Cerebellar cortex (tissue), 1 donor: ENCODE measurements at places on chromosomes 12 and 14.

GRCh38 chr14:33377596-33378390 is 439.1 kb downstream of the NPAS3 start:
- DNase-seq, result no peak

DNA sequence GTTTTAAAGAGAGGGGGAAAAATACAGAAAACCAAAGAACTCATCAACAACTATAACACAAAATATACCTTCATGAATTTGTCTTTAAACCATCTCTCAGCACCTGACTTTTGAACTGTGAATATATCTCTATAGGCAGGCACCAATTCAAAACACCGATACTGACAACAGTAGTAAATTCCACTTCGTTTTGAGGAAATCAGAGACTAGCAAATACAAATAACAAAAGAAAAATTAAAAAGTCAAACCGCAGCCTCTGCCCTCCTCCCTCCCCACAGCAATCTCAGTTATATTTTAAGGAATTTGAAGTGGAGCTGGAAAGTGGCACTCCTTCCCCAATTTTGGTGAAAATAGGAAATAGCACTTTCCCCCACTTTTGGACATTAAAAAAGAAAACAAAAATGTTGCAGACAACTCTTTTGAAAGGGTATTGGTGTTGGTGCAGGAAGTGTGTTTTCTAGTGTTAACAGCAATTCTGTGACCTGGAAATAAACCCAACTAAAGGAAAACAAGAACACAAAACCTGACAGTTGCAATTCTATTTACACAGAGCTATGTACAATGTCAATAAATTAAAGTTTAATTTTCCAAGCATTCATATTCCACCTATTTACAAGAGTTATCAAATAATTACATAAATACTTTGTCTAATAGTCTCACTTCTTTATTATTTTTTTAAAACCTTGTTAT is 13.5 kb downstream of the TBX3 start:
- DNase-seq, result no peak

- no peak for DNase-seq
Observed at GRCh38 chr12:94429633-94430032, 30.0 kb downstream of the CEP83 start.

DNA sequence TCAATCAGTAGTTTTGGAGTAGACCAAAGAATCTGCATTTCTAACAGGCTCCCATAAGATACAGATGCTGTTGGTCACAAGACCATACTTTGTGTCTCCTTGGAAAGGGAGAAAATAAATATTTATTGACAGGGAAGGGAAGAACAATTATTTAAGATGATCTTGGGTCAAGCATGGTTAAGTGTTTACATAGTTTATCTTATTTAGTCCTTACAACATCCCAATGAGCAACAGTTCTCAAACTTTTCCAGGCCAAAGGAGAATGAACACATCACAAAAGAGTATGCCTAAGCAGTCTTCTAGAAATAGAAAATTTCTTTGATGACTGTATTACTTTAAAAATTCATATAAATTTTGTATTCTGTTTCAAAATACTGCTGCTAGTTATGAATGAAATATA is 8.8 kb downstream of the LPCAT3 start:
- DNase-seq, result no peak

DNA sequence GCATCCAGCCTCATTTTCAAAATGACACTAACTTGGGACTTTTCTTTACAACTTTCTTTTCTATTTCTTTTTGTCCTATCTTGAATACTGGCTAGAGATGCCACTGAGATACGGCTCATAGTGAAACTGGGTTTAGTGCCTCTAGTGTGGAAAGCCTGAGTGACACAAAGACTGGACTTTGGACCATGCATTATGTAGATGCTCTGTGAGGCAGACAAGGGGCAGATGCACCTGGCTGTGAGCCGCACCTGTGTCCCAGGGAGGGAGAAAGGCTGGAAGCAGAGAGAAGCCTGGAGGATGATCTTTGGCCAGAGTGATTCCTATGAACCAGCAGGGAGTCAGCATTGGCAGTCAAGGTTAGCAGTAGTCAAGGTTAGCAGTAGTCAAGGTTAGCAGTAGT is 852.3 kb upstream of the TMEM132C start:
- no peak for DNase-seq

- no peak for DNase-seq
Observed at GRCh38 chr12:11678781-11679180, 29.3 kb downstream of the ETV6 start.

DNA sequence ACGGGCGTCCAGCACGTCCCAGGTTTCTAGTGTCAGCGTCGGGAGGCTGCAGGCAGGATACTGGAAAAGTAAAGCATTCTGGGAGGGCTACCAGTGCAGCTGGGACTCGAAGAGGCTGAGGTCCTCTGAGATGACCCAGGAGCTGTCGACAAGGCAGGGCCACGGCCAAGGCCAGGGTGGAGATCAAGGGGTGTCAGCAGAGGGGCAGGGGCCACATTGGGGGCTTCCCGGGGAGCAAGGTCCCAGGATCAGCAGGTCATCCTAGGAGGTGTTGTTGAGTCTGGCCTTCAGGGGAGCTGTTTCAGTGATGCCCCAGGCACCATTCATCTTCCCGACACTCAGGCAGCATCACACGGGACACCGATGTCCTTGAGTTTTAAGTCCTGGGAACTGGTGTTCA is 377.8 kb upstream of the SFSWAP start:
- no peak for DNase-seq

GRCh38 chr14:77157740-77158139 is 16.1 kb upstream of the ZDHHC22 start:
- no peak for DNase-seq

GRCh38 chr12:93468008-93468371 is 676 bp downstream of the MRPL42 start:
- no peak for DNase-seq

- DNase-seq, result peak; percentile 92
Observed at GRCh38 chr14:91323671-91324605, 79.4 kb upstream of the GPR68 start.

DNA sequence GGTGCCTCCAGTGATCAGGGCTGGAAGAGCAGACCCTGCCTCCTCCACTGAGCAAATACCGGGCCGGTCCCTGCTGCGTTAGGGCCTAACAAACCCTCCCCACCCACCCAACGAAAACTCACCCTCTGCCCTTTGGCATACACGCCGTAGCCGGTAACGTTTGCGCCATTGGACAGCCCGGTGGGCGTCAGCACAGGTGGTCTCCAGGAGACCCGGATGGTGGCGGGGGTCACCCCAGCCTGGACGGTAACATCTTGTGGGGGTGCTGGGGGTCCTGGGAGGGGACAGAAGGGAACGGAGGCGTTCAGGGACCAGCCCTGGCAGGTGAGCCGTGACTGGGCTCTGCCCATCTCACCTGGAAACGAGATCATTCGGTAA is 100.5 kb downstream of the PIWIL1 start:
- no peak for DNase-seq

DNA sequence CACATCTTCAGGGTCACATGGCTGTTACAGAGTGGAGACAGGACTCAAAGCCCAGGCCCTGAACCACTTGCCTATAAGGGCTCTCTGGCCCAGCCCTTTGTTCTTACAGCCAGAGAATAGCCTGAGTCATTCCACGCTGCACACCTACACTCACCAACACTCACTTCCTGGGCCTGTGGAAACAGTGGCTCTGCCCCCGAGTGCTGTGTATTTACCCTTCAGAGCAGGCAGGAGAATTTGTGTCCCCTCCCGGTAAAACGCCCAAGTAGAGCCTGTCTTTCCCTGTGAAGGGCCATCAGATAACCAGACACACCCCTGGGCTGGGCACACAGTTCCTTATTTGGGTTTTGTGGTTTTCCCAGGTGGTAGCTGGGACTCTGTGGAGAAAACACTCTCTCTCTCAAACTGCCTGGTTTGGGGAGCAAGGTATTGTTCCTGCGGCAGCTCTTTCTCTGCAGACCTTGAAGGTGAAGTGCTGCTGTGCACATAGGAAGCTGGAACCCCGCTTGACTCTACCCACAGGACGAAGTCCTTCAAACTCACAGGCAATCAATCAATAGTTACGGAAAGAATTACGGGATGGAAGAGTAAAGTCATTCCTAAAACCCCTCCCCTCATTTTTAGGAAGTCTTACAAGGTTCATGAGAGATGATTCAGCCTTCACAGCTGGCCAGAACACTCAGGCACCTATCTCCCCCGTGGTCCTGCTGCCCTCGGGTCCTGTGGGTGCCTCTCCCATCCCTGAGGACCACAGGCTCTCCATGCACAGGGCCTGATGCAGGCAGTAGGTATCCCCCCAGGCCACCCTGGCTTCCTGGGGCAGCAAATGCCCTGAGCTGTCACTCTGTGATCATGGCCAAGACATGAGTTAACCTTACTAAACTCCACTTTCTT is 20.3 kb downstream of the FIGNL2 start:
- DNase-seq, result no peak

- no peak for DNase-seq
Observed at GRCh38 chr12:88970740-88971139, 381.6 kb downstream of the DUSP6 start.

GRCh38 chr12:30878024-30878423 is 48.5 kb upstream of the TSPAN11 start:
- DNase-seq, result no peak

DNA sequence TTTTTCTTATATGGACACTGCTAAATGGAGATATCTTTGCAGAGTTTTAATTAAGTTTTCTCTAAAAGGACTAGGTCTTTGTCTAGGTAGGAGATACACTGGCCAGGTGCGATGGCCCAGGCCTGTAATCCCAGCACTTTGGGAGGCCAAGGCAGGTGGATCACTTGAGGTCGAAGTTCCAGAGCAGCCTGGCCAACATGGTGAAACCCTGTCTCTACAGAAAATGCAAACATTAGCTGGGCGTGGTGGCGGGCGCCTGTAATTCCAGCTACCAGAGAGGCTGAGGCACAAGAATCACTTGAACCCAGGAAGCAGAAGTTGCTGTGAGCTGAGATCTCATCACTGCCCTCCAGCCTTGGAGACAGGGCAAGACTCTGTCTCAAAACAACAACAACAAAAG is 17.1 kb upstream of the CERS5 start:
- DNase-seq, result no peak

DNA sequence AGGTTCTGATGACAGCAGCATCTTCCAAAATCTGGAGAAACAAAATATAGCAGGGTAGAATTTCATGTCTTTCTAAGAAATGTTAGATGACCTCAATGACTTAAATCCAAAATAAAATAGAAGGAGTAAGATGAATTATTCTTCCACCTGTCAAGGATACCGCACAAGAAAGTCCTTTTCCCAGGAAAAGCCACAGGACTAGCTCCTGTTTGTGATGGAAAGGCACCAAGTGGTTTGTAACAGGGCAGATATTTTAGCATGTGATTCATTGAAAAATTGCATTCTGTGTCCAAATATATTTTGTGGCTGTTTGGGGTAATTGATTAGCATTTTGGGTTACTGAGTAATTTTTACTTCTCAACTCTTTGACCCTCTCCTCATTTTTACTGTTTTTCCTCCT is 2.7 kb downstream of the CD163L1 start:
- DNase-seq, result no peak

- DNase-seq, result no peak
Observed at GRCh38 chr12:25311506-25311905, 60.8 kb upstream of the KRAS start.

GRCh38 chr14:66752109-66752508 is 244.2 kb downstream of the GPHN start:
- no peak for DNase-seq

- DNase-seq, result peak; percentile 59
Observed at GRCh38 chr14:79567306-79567705, 644.0 kb downstream of the DIO2 start.

- DNase-seq, result no peak
Observed at GRCh38 chr12:13956060-13956590, 25.3 kb downstream of the GRIN2B start.

DNA sequence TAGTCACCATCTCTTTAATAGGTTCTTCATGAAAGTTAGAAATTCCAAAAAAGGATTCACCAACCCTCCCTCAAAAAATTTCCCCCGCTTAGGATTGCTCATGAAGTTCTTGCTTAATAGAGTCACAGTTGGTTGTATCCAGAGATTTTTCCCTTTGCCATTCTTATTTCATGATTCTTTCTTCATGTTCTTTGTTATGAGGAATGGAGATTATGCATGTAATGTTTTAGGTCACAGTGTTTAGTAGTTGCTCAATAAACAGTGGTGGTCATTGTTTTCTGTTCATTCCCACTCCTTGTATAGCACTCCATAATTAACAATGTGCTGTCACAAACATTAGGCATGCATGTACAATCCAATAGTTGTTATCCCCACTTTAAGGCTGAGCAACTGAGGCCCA is 51.2 kb upstream of the RTRAF start:
- DNase-seq, result no peak

DNA sequence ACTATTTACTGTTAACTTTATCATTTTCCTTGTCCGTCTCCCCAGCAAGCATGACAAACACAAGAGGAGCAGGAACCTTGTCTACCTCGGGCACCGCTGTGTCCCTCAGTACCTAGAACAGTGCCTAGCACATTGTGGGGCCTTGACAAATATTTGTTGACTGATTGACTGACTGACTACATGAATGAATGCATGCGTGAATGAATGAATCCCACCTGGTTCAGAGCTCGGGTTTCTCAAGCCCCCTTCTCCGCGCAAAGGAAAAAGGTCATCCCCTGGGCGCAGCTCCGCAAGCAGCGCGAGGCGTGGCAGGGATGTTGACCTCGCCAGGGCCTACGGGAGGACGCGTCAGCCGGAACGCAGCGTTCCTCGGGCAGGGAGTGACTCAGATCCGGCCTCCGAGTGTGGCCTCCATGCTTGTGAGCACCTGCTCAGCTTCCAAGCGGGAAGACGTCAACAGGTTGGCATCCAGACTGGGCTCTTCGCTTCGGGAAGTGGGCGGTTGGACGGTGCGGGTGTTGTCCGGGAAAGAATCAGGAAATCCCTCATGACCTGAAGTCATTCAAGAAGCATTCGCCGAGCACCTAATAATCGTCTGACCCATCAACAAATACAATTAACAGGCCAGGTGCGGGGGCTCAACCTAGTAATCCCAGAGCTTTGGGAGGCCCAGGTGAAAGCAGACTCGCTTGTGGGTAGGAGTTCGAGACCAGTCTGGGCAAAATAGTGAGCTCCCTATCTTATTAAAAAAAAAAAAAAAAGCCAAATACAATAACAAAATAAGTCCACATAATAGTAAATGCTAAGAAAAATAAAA is 13.9 kb upstream of the UBC start:
- DNase-seq, result peak; percentile 34

DNA sequence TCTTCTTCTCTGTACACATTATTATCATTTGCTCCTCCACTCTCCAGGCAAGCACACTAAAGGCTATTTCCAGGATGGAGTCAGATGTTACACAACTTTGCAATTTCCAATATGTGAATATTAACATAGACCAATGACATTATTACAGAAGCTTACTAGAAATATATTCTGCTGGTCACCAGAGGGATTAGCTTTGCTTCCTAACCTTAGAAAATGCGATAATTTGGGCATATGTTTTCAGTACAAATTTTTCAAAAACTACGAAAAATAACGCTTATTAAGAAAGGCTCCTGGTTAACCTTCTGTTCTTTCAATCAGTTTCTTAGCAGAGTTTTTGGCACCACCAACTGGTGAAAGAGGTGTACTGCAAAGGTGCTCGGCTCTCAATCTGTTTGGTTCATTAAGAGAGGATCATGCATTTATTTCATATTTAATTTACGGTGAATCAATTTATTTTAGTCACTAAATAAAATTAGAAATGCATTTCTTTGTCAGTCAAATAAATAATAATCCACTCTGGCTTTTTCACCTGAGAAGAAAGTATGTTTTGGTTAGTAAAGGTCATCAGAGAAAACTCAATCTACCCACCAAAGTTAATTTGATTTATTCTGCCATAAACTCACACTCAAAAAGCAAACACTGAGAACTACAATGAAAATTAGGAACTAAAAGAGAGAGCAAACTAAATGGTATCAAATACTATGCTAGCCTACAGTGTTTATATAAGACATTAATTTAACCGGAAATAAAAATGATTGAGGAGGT is 39.2 kb downstream of the EFCAB11 start:
- DNase-seq, result peak; percentile 84
